Activated T-helper 17 cell treated with anti-CD3 and anti-CD28 coated beads, Interleukin-2, amount 50 U/mL, for 72 hours (primary cell): ENCODE measurements at places on chromosomes 13 and 19.

DNA sequence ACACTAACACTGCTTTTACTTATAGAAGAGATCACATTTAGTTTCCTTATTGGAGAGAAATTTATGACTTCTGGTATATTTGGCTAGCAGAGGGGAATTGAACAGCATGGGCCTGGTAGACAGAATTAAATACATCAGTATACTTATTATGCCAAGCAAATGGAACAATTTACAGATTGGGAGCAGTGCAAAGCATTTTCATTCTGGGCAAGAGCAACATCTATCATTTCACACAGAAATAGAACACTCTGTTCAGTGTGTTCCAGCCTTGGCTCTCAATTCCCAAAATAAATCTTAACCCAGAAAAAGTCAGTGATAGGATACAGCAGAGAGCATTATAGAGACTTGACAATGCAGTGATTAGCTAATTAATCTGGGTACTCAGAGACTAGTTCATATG lies 604.0 kb upstream of the SLITRK6 start:
- ATAC-seq = no peak

DNA sequence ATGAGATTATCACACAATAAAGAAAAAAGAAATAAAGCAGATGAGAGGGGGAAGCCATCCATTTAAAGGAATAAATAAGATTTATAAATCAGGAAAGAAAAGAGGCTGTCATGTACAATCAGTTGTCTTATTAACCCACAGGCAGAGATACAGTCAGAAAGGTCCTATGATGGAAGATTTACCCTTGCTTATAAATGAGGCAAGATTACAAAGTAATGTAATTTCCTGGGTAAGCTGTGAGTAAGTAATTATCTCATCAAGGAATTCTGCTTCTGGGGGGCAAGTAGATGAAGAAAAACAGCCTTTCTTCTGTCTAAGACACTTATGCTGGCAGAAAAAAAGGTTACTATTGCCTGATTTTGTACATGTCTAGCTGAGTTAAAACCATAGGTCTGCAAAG lies 146.4 kb downstream of the FGF14 start:
- ATAC-seq = no peak

DNA sequence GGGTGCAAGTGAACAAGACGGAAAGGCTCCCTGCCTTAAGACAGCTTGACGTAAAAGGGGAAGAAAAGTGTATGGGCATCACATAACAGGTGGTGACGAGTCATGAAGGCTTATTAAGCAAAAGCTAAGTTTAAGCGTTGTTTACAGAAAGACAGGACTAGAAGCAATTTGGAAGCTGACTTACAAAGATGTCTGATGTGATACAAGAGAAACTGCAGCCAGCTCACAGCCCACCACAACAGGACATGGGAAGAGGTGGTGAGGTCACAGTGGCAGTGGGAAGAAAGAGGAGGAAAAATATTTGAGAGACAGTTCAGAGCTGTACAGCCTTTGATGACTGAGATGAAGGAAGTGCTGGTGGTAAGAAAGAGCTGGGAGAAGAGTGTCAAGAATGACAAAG lies 181.6 kb downstream of the KLF12 start:
- peak; percentile 21 for ATAC-seq

GRCh38 chr19:42030645-42031440 lies 36.8 kb upstream of the ATP1A3 start:
- no peak for ATAC-seq

DNA sequence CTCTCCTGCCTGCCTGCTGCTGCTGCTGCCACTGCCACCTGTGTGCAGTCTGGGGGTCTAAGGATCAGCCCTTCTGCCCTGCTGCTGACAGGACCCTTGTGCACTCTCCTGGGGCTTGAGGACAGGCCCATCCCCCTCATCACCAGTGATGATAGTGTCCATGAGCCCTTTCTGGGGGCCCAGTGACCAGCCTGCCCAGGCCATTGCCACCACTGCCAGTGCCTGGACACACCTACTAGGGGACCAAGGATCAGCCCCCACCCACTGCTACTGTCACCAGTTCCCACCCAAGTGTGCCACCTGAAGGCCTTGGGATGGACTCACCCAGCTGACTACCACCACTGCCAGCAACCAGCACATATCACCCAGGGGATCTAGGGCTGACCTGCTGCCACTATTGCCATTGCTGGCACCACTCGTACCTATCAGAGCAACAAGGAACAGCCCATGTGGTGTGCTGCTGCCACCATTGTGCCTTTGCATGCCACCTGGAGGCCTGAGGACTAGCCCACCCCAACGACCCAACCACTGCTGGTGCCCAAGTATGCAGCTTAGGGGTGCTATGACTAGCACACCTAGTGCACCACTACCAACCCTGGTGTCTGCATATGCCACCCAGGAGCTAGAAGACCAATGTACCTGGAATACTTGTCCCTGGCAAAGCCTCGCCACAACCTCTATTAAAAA lies 994.3 kb downstream of the PCDH17 start:
- no peak for ATAC-seq

- ATAC-seq = no peak
Observed at GRCh38 chr19:46488551-46488950, 7.1 kb downstream of the PNMA8B start.

DNA sequence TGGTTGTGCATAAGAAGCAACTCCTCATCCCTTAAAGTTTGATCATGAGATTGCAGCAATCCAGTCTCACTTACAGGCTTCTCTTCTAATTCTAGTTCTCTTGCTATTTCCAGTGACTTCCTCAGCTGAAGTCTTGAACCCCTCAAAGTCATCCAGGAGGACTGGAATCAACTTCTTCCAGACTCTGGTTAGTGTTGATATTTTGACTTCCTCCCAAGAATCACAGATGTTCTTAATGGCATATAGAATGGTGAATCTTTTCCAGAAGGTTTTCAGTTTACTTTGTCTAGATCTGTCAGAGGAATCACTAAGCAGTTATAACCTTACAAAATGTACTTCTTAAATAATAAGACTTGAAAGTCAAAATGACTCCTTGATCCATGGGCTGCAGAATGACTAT lies 81.3 kb upstream of the UBL3 start:
- no peak for ATAC-seq

GRCh38 chr13:20209948-20210347 lies 17.2 kb upstream of the GJB2 start:
- ATAC-seq = no peak

DNA sequence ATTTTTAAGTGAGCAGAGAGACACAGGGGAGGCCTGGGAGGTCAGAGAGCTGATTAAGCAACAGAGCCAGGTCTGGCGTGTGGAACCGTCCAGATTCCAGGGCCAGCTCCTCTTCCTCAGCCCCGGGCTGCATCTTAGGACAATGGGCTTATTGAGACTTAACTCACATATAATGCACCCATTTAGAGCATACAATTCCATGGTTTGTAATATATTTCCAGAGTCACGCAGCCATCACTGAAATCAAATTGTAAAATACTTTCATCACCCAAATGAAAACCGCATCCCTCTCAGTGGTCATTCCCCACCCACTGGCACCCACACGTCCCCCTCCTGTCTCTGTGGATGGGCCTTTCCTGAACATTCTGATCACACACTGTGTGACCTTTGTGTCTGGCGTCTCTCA lies 2.1 kb upstream of the HMG20B start:
- no peak for ATAC-seq

GRCh38 chr13:109569958-109570711 lies 216.2 kb downstream of the IRS2 start:
- ATAC-seq = peak; percentile 74
